Stimulated activated CD4-positive, alpha-beta T cell treated with anti-CD3 and anti-CD28 coated beads, Interleukin-1b, Interleukin-23, amount 100 ng/mL, for 1 hour (primary cell): ENCODE measurements at places on chromosomes 2 and 18.

DNA sequence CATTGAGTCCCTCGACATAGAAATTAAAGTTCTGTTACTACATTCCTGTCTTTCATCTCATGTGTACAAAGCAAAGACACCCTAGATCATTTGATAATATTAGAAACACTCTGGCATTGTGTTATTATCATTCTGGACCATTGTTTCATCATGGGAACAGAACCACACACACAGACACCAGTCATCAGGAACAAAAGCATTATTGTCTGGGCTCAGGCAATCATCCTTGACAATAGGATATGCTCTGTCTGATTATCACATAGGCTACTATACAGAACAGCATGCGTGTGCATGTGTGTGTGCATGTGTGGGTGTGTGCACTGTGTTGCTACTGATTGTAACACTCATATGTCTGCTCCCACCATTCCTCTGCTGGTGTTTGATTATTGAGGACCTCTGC lies 242.5 kb downstream of the SH3BP4 start:
- no peak for DNase-seq

DNA sequence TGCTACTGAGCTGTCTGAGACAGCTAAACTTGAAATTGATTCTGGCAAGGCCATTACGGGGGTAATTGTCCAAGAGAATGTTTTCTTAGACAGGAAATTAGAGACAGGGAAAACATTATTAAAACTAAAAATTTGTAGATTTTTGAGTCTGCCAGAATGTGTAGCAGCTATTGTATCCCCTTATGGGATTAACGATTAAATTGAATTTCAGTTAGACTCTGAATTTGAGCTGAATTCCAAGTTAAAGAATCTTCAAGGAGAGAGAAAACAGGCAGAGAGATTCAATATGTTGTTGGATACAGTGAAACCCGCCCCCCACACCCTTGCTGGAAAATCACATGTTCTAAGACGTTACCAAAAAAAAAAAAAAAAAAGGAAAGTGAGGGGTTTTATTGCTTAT lies 32.7 kb upstream of the CCDC68 start:
- no peak for DNase-seq

DNA sequence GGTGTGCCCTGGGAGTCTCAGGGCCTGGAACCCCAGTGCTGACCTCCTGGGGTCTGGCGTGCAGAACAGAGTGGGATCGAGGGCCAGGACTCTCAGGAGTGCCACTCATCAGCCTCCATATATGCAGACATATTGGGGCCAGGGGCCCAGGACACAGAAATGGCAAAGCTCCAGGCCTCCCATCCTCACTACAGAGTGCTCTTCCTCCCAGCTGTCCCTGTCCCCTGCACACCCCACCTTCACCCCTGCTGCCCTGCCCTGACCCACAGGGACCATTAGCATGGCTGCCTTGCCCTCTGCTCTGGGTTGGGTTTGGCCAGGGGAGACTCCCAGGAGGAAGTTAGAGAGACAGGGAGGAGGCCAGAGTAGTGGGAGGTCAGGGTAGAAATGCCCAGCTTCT lies 2.8 kb downstream of the TEX51 start:
- no peak for DNase-seq

- DNase-seq, result no peak
These were observed 716.7 kb downstream of the DCDC2C start for GRCh38 chr2:4420032-4420431.

- DNase-seq, result no peak
These were observed 1.3 kb upstream of the SCLY start for GRCh38 chr2:238059505-238059904.

GRCh38 chr2:33791625-33792024 lies 192.5 kb upstream of the FAM98A start:
- no peak for DNase-seq

DNA sequence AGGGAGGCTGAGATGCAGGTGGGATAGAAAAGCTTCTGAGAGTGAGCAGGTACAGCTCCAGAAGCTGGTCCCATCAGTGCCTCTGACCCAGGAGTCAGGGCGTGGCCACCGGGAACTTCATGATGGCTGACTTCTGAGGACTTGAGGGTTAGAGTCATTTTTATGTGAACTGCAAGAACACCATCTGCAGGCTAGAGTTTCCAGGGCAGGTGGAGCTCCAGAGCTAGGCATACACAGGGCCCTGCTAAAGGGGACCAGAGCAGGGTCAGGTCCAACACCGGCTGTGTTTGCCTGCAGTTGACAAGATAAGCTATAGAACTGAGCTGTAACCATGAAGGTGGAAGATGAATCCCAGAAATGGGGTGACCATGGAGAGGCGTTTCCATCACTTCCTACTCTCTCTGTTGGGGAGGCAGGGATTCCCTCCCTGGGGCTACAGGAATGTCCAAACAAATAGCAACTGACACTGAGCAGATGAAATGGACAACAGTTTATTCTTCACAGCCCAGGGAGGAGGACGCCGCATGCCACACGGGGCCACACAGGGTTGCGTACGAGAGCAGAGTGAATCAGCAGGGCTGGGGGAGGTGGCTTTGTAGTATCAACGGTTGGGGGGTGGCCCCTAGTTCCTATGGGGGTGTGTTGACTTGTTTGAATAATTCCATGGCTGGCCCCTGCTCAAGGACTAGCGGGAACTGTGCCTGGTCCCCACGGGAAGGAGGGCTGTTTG lies 77.6 kb upstream of the ZNF516 start:
- DNase-seq, result no peak

GRCh38 chr18:68843473-68844089 lies 45.7 kb downstream of the CCDC102B start:
- DNase-seq, result no peak

DNA sequence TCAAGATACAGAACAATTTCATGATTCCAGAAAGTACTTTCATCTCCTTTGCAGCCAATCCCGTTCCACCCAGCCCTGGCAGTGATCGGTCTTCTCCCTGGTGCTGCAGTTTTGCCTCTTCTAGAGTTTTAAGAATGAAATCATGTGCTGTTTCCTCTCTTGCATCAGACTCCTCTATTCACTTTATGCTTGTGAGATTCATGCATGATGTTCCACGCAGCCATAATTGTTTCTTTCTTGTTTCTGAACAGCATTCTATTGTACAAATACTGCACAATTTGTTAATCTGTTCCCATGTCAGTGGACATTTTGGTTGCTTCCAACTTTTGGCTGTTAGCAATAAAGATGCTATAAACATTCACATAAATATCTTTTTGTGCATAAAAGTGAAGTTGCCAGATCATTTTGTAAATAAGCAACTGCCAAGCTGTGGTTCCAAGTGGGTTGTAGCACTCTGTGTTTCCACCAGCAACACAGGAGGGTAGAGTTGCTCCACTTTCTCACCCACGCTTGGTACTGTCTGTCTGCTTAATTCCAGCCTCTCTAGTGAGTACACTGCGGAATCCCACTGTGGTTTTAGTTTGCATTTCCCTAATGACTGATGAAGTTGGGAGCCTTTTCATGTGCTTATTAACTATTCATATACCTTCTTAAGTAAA lies 104.5 kb downstream of the TWIST2 start:
- no peak for DNase-seq

- DNase-seq, result no peak
These were observed 259.1 kb downstream of the PRKCE start for GRCh38 chr2:45910473-45911060.

- DNase-seq, result no peak
These were observed 114.7 kb downstream of the DNAH6 start for GRCh38 chr2:84631047-84631446.
